Adrenal gland (tissue), 19 donors: ENCODE measurements at places on chromosomes 4 and X. TPM values are rescaled to one million over a fixed set of nuclear protein-coding genes. Genes with fewer than 3 reads are reported as not detected.

- H3K36me3 ChIP-seq = no peaks in the 10 kb centered on the region
- H3K27ac ChIP-seq = no peak overlapping the region
- no peak for DNase-seq
These were observed 1577.7 kb upstream of the TENM3 start for GRCh38 chr4:180665481-180665880.

Gene KLHL13
- total RNA-seq = 7.8 TPM

DNA sequence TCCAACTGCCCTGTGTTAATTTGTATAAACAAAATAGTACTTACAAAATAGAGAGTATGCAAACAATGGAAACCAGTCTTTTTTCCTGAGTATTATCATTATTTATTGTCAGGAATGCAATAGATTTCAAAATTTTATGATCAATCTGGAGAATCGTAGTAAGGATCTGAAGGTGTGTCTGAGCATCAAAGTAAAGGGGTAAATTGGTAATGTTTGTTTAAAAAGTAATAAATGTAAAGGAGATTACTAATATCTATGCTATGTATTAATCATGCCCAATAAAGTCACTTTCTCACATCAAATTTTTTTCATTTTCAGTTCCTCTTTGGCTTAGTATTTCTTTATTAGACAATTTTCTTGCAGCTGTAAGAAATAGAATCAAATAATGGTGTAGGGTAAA is 1507.1 kb upstream of the PCDH7 start:
- H3K27ac ChIP-seq = no peak overlapping the region
- no peak overlapping the region for H3K4me3 ChIP-seq
- no peaks in the 10 kb centered on the region for H3K27me3 ChIP-seq
- no peaks in the 10 kb centered on the region for H3K4me1 ChIP-seq
- no peaks in the 10 kb centered on the region for H3K36me3 ChIP-seq

Gene RAI2
- 14.5 TPM for total RNA-seq

DNA sequence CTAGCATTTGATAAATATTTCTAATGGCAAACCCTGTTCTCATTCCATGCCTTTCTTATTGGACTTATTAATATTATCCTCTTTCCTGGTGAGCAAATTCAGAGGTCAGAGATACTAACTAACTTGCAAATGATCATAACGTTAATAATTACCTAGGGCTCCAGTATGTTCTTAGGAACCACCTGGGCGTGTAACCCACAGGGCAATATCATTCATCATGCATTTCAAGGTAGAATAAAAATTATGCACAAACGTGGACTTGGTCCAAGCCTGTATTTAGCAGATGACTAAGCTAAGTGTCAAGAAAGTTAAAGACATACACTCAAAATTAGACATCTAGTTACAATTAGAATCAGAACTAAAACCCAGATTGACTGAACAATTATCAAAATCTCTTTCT is 850.1 kb downstream of the TRIML1 start:
- no peaks in the 10 kb centered on the region for H3K27me3 ChIP-seq
- no peaks in the 10 kb centered on the region for H3K36me3 ChIP-seq
- H3K27ac ChIP-seq = no peak overlapping the region

Gene SLC26A1
- 55.0 TPM for total RNA-seq

GRCh38 chr4:174540175-174540574 is 17.9 kb upstream of the HPGD start:
- H3K27ac ChIP-seq = no peak overlapping the region
- H3K27me3 ChIP-seq = no peaks in the 10 kb centered on the region
- H3K4me1 ChIP-seq = no peaks in the 10 kb centered on the region
- DNase-seq = no peak

GRCh38 chrX:47366041-47366722 is 4.2 kb upstream of the ZNF157 start:
- peak; percentile 57 for DNase-seq
- H3K27me3 ChIP-seq = no peaks in the 10 kb centered on the region
- no peaks in the 10 kb centered on the region for H3K4me1 ChIP-seq
- H3K36me3 ChIP-seq = no peaks in the 10 kb centered on the region

DNA sequence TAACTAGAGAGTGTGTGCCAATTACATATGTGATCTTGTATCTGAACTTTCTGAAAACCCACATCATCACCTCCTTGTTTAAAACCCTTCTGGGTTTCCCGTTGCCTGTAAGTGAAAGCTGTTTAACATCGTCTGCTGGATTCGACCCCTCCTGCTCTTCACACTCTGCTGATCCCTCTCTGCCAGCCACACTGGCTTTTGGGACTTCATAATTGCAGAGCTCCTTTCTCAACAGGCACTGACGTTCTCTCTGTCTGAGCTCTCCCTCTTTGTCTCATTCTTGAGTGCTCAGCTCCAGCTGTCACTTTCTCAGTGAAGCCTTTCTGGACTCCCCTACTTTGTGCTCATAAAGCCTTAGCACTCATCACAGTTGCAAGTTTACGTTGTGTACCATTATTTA is 153.9 kb downstream of the CEP135 start:
- no peak for DNase-seq
- no peaks in the 10 kb centered on the region for H3K4me1 ChIP-seq
- H3K27ac ChIP-seq = no peak overlapping the region

GRCh38 chr4:172691552-172691951 is 477.1 kb upstream of the GALNT7 start:
- H3K27me3 ChIP-seq = no peaks in the 10 kb centered on the region
- H3K36me3 ChIP-seq = no peaks in the 10 kb centered on the region
- no peak overlapping the region for H3K27ac ChIP-seq

DNA sequence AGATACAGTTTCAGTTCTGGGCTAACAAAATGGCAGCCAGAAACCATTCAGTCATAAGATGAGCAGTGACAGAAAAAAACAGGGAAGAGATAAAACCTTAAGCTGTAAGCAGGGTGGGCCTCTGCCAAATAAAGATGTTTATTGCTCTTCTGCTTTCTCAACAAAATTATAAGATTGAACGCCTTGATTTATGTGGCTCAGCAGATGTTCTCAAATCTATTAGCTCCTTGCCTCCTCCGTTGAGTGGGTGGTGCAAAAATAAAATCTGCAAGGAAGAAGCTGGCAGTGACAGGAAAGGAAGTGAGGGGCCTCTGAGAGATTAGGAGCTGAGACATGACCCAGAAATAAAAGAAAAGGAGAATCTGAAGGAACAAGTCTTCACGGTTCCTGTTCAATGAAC is 206.6 kb downstream of the PTTG2 start:
- no peak for DNase-seq
- H3K4me1 ChIP-seq = no peaks in the 10 kb centered on the region
- no peak overlapping the region for H3K4me3 ChIP-seq
- no peak overlapping the region for H3K27ac ChIP-seq
